ENCODE measurements at places on chromosomes 7 and 10. TPM values are rescaled to one million over a fixed set of nuclear protein-coding genes. Genes with fewer than 3 reads are reported as not detected.

GRCh38 chr7:130409712-130410072 is 29.4 kb downstream of the CPA1 start:
- H3K27me3 ChIP-seq, result no peaks in the 10 kb centered on the region
- no peak overlapping the region for H3K27ac ChIP-seq
- H3K4me1 ChIP-seq, result peaks cover 8% of the 10 kb centered on the region
- DNase-seq, result no peak

DNA sequence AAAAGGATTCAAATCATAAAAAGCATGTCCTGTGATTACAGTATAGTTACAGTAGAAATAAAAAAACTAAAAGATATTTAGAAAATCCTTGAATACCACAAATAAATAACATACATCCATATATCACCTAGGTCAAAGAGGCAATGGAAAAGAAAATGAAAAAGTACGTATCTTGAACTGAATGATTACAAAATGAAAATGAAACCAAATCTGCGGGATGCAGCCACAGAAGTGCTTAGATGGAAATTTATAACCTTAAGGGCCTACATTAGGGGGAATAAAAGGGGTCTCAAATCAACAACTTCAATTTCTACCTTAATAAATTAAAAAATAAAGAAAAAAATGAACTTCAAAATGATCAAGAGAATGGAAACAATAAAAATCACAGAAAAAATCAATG is 879.0 kb upstream of the CELF2 start:
- H3K27me3 ChIP-seq, result no peaks in the 10 kb centered on the region
- no peak overlapping the region for H3K4me3 ChIP-seq
- no peak for DNase-seq
- H3K36me3 ChIP-seq, result no peaks in the 10 kb centered on the region
- no peak overlapping the region for H3K27ac ChIP-seq

- no peak overlapping the region for H3K27ac ChIP-seq
- H3K36me3 ChIP-seq, result no peaks in the 10 kb centered on the region
- no peak for DNase-seq
- H3K27me3 ChIP-seq, result no peaks in the 10 kb centered on the region
- H3K4me3 ChIP-seq, result no peak overlapping the region
- no peaks in the 10 kb centered on the region for H3K4me1 ChIP-seq
Observed at GRCh38 chr7:4182605-4183300, 499.3 kb upstream of the FOXK1 start.

DNA sequence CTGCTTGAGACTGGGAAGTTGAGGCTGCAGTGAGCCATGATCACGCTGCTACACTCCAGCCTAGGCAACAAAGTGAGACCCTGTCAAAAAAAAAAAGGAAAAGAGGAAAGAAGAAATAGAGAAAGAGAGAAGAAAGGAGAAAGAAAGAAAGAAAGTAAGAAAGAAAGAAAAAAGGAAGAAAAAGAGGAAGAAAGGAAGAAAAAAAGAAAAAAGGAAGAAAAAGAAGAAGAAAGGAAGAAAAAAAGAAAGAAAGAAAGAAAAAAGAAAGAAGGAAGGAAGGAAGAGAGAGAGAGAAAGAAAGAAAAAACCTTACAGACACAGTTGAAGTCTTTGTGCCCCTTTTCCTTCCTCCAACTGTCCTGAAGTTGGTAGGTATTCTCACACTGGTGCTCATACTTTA is 26.6 kb upstream of the LEP start:
- peaks cover 30% of the 10 kb centered on the region for H3K27me3 ChIP-seq
- no peaks in the 10 kb centered on the region for H3K36me3 ChIP-seq
- no peak overlapping the region for H3K4me3 ChIP-seq
- H3K4me1 ChIP-seq, result no peaks in the 10 kb centered on the region

DNA sequence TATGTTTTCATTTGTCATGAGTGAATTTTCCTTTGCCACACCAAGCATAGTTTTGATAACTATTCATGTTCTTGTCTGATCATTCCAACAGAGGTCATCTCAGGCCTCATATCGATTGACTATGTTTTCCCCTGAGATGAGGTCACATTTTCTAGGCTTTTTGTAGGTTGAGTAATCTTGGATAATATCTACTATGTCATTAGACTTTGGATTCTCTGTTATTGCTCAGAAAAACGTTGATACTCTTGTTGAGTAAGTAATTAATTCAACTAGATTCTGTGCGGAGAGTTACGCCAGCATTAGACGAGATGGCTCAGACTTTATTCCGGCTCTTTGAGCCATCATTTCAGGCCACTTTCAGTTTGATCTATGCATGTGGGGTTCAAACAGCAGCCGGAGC is 57.7 kb downstream of the KLF6 start:
- no peaks in the 10 kb centered on the region for H3K27me3 ChIP-seq
- no peak for DNase-seq
- no peaks in the 10 kb centered on the region for H3K4me1 ChIP-seq
- no peak overlapping the region for H3K27ac ChIP-seq
- H3K4me3 ChIP-seq, result no peak overlapping the region
- H3K36me3 ChIP-seq, result no peaks in the 10 kb centered on the region

Gene TRIM50
- 0.42 TPM for polyA plus RNA-seq

DNA sequence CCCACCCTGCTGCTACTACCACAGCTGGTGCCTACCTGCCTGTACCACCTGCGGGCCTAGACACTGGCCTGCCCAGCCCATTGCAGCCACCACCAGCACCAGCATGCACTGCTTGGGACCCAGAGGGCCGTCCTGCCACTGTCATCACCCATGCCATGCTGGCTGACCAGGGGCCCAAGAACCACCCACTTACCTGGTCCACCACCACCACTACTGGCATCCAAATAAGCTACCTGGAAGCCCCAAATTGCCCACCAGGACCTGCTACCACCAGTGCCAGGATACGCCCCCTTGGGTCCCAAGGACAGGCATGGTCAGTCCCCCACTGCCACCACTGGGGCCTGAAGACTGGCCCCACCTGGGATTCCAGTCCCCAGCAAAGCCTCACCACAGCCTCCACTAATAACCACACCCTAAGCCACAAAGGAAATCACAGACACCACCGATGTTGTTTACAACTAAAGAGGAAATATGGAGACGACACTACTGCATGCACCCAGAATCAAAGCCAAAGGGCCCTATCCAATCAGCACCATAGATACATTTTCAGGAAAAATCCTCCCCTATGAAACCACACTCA is 70.5 kb upstream of the DIP2C start:
- DNase-seq, result no peak
- no peaks in the 10 kb centered on the region for H3K36me3 ChIP-seq
- H3K27me3 ChIP-seq, result no peaks in the 10 kb centered on the region
- no peaks in the 10 kb centered on the region for H3K4me1 ChIP-seq

Gene SH2D4B
- 0.01 TPM for polyA plus RNA-seq

DNA sequence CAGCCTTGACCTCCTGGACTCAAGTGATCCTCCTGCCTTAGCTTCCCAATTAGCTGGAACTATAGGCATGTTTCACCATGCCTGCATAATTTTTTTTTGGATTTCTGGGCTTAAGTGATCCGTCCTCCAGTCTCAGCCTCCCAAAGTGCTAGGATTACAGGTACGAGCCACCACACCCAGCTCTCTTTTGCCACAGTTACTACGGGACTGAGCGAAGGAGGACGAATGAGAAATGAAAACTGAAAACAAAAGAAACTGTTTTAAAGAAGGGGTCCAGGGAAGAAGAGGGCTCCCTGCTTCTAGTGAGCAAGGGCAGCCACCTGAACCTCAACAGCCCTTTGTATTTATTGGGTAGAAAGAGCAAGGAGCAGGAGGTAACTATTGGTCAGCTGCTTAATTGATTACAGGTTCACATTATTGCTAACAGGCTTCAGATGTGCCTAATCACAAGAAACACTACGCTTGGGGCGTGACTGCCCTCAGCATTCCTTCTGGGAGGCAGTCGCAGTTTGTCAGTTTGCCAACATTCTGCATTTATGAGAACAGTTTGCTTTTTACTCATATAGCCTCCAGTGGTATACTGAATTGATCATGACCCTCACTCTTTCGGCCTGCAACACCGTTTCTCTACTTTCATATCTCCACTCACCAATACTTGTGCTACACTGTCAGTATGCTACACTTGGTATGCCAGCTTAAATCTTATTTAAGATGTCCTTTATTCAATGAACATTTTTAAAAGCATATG is 676.8 kb downstream of the DNAJB9 start:
- no peak overlapping the region for H3K27ac ChIP-seq
- no peaks in the 10 kb centered on the region for H3K27me3 ChIP-seq
- H3K4me1 ChIP-seq, result no peaks in the 10 kb centered on the region
- no peak overlapping the region for H3K4me3 ChIP-seq
- no peak for DNase-seq
- no peaks in the 10 kb centered on the region for H3K36me3 ChIP-seq

DNA sequence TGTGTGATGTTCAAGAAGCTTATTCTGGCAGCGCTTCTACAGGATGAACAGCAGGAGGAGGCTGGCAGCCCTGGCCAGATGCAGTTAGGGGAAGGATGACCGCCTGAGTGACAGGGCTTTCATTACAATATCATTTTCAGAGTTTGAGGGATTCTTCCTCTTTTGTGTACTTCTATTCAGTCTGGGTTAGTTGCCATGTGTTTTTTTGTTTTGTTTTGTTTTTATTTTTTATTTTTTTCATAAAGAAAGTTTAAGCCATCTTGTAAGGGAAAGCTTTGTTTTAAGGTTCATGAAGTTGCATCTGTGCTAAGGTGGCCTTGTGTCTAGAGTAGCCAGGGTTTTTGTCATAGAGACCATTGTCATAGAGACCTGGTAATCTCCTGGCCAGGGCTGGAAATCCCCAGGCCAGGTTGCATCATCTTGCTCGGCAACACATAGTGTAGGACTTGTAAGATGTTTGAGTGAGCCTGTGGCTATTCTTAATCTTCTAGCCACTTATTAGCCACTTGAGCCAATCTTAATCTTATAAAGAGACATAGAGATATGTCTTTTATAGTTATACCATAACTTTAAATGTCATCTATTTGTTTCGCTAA is 230.5 kb upstream of the TMEM229A start:
- no peaks in the 10 kb centered on the region for H3K27me3 ChIP-seq
- no peaks in the 10 kb centered on the region for H3K4me1 ChIP-seq
- no peak for DNase-seq
- no peaks in the 10 kb centered on the region for H3K36me3 ChIP-seq
